Stimulated activated CD8-positive, alpha-beta memory T cell treated with anti-CD3 and anti-CD28 coated beads, Interleukin-2, amount 100 ng/mL, for 1 hour (primary cell): ENCODE measurements at places on chromosomes 5 and 9.

DNA sequence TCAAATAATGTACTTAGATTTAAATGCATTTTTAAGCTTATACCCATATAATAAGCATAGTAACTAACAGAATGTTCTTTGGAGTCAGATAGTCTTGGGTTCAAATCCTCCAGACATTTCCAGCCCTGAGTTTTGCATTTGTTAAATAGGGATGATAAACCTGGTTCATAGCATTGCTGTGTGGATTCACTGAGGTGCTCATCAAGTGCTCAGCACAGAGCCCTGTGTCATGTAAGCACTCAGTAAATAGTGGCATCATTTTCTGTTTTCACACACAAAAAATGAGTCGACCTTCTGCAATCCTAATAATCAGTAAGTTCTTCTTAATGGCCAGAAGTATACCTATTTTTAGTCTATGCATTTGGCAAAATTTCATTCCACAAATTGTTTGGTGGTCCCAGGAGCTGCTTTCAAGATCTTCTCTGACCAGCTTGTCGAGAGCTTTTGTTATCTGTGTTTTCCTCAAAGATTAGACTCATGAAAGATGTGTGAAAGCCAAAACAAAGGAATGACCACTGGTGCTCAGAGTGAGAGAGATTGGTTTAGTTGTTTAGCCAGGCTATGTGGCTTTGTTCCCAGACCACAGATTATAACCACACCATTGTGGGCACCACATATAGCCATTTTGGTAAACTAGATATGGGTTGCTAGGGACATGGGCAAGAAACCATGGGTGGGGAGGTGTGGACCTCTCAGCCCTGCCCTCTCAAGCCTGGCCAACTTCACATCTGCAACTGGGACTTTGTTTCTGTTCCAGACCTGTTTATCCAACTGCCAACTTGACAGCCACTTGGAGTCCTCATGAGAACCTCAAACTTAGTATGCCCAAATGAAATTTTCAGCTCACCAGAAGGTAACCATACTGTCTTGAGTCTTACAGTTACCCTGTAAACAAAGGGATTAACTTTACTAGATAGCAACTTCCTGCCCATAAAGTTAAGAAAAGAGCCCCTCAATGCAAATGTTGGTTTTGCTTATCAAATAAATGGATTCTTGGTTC is 45.0 kb downstream of the DOCK8 start:
- DNase-seq: no peak

- no peak for DNase-seq
Observed at GRCh38 chr5:98784411-98784810, 10.9 kb downstream of the RGMB start.

GRCh38 chr9:136981588-136982231 is 1.1 kb upstream of the LCNL1 start:
- DNase-seq: no peak

- DNase-seq: no peak
Observed at GRCh38 chr9:2785060-2785950, 58.6 kb downstream of the PUM3 start.

GRCh38 chr5:87054821-87055220 is 212.9 kb upstream of the RASA1 start:
- no peak for DNase-seq

GRCh38 chr5:31106691-31107090 is 86.8 kb upstream of the CDH6 start:
- no peak for DNase-seq

DNA sequence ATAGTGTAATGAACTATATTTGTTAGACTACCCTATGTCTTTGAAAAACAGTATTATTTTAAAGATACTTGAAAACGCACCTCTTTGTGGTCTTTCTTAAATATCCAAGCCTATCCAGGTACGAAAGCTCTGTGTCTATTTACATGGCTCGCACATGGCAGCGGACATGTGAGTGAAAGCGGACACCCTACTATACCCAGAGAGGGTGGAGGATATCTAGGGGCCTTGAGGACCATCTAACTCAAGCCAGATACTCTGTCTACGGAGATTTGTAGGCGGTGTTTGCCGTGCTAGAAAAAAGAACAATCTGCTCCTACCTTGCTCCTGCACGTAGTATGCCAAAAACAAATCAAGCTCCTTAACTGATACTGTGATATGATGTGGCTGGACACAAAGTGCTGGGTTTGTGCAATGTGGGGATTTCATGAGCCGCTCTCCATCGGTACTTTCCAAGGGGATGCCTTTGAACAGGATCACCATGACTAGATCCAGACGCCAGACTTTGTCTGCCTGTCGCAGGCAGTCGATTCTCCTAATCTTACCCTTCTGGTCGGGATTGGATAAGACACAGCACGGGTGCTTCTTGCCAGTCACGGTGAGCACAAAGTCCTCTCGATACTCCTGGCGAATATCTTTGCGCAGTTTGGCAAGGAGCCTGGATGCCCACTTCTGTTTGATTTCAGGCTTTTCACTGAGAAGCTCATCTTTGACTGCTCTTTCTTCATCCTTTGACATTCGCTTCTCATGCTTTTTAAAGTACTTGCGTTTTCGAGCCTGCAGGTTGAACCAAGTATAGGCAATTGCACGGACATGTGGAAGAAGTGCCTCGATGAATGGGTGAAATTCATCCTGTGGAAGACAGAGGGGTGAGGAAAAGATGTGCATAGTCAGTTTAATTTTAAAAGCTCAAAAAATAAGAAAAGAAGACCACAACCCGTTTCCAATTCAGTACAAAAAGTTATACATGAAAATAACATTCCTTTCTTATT is 7.0 kb downstream of the NFIB start:
- no peak for DNase-seq
